Activated CD4-positive, alpha-beta T cell treated with anti-CD3 and anti-CD28 coated beads, Interleukin-2, amount 10 ng/mL, durations not matched to agents 24 days and 14 days (primary cell): ENCODE measurements at places on chromosomes 7 and 10. TPM values are rescaled to one million over a fixed set of nuclear protein-coding genes. Genes with fewer than 3 reads are reported as not detected.

DNA sequence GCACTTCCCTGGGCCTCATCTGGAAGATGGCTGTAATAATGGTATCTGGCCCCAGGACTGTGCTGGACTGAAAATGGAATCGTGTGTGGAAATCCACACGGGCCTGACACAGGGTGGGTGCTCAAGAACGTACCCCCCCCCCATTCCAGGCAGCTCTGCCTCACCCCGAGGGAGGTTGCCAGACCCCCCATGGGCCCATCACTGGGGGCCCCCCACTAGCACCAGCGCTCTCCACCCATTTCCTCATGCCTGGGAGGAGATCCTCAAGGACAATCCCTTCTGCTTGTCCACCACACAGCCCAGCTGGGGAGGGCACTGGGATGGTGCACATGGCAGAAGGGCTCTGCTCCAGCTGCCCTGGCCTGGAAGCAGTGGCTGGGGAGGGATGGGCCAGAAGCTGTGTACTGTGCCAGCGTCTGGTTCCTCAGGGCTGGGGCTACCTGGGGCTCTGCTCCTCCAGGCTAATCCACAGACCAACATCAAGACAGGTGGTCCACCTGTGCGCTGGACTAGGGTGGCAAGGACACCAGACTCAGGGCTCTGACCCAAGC is 55.4 kb downstream of the CAMK2B start:
- no peak overlapping the region for H3K27ac ChIP-seq
- DNase-seq: no peak
- no peaks in the 10 kb centered on the region for H3K4me1 ChIP-seq
- no peaks in the 10 kb centered on the region for H3K36me3 ChIP-seq
- H3K4me3 ChIP-seq: no peak overlapping the region

DNA sequence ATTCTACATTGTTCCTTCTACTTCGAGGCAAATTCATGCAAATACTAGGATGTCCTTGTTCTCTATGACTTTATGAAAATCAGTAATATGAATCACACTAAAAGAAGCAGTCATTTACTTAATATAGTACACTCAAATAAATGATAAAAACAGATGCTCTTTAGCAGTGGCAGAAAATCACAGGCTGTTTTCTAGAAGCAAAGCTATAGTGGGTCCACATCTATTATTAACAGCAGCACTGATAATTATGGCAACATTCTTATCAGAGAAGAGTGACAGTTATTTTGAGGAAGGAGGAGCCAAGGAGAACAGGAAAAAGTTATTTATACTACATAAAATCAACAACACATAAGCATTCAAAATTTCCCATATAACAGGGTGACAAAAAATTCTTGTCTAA is 16.5 kb downstream of the KIF5B start:
- H3K4me1 ChIP-seq: peaks cover 32% of the 10 kb centered on the region
- DNase-seq: no peak
- no peaks in the 10 kb centered on the region for H3K27me3 ChIP-seq

GRCh38 chr7:112452102-112452888 is 2.0 kb downstream of the IFRD1 start:
- H3K27me3 ChIP-seq: no peaks in the 10 kb centered on the region
- no peak for DNase-seq
- H3K4me1 ChIP-seq: peaks cover 42% of the 10 kb centered on the region

- H3K36me3 ChIP-seq: peaks cover 54% of the 10 kb centered on the region
- no peak for DNase-seq
- no peak overlapping the region for H3K4me3 ChIP-seq
- no peaks in the 10 kb centered on the region for H3K27me3 ChIP-seq
- peaks cover 21% of the 10 kb centered on the region for H3K4me1 ChIP-seq
- peak overlapping the region; percentile 58 for H3K27ac ChIP-seq
Observed at GRCh38 chr7:139396323-139396951, 36.7 kb downstream of the LUC7L2 start.

Gene LRRC61
- 26.8 and 27.5 TPM in 2 replicates for total RNA-seq
